Right renal pelvis (tissue), 4 donors: ENCODE measurements at places on chromosomes 2 and 18.

- DNase-seq: no peak
Observed at GRCh38 chr2:106863387-106863786, 22.6 kb downstream of the ST6GAL2 start.

DNA sequence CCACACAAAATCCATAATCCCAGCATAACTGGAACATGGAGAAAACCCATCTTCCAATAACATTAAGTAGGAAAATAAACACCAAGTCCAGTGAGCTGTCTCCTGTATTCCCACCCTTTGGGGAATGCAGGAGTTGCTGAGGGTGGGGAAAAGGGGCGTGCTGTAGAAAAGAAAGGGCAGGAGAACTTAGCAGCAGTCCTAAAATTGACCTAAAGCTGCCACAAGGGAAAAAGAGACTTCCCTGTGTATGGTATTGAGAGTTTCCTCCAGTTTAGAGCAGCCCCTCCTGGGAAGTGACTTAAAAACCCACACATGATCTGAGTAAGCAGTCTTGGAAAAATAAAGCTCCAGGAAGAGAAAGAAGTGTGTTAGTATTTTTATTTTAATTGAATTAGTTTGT lies 428.8 kb downstream of the THSD7B start:
- no peak for DNase-seq

DNA sequence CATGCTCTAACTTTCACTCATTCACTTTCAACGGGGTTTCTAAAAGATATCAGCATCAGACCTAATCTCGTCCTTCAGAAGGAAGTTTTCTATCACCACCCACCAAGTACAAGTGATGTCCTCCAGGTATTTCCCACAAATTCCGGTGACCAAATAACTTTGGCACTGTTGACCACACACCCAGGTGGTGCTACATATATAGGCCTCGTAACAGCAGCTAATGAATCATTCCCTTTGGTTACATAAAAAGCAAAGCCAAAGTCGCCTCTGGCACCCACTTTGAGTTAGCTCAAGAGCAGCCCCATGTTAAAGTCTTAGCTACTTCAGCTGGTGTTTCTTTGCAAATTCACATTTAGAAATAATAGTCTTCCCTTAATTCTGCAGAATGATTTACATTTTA lies 138.2 kb upstream of the OSR1 start:
- no peak for DNase-seq

- no peak for DNase-seq
Observed at GRCh38 chr2:198498516-198498915, 694.1 kb downstream of the PLCL1 start.

DNA sequence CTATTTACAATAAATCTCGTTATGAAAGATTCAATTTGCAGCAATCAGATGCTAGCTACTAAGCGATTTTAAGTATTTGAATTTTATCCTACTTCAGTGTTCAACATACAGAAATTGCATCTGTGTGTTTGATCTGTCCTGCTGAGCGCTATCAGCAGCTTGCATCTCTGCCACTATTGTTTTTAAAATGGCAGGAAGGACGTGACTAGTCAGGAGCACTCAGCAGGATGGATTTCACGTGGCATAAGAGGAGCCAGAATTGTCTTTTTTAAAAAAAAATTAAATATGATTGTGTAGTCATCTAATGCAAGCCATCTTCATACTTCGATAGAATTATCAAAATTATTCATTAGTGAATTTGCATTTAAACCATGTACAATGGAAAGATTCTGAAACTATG lies 2.8 kb upstream of the KLHL14 start:
- DNase-seq: no peak

GRCh38 chr2:118854507-118855345 lies 7.3 kb upstream of the EN1 start:
- DNase-seq: no peak

DNA sequence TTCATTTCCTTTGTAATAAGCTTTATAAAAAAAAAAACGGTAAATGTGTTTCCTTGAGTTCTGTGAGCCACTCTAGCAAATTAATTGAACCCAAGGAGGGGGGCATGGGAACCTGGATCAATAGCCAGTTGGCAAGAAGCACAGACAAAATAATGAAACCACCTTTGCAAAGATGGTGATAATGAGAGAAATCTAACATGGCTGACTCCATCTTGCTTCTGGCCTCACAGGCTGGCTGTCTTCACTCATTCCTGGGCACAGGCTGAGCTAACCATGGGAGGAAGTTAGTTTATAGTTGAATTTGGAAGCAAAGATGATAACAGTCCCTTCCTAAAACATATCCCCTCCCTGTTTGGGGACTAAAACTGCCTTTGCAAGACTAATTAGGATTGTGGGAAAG lies 95.1 kb downstream of the B3GNT2 start:
- DNase-seq: no peak

DNA sequence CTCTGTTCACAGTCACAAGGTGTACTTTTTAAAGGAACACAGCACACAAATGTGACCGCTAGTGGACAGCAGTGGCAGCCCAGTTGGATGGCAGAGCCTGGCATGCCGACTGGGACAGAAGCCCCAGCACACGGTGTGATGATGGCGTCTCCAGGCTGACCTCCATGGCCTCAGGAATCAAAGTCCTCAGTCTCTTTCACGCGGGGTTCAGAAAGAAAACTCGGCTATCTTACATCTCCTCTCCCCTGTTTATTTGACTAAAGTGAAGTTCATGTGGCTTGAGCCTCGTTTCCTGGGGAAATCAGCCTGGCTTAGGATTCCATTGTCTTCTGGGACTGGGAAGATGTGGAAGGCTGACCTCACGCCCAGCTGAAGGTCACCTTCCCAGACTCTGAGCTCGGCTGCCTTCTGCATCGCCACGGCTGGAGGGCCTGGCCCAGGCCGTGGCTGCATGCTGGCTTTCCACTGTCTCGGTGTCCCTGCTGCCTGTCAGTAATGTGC lies 56.1 kb downstream of the ASAP2 start:
- no peak for DNase-seq

DNA sequence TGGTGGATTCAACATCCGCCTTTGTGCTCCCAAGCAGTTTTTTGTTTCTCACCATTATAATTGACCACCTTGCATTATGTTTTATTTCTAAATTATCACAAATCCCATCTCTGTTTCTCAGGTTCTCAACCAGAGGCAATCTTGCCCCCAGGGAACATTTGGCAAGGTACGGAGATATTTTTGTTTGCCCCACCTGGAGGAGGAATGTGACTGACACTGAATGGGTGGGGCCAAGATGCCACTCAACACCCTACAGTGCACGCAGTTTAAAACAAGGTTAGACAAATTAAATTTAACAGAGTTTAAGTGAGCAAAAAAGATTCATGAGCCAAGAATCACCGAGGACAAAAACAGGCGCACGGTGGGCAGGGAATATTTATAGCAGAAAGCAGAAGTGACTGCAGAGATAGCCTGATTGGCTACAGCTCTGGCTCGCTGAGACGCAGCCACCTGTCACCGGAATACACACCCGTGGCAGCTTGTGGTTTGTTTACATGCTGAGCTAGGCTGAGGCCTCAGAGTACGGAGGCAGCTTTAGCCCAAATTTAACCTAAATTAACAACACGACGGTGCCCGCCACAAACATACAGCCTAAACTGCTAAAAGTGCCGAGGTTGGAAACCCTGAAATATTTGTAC lies 150.0 kb upstream of the ALKAL2 start:
- no peak for DNase-seq

DNA sequence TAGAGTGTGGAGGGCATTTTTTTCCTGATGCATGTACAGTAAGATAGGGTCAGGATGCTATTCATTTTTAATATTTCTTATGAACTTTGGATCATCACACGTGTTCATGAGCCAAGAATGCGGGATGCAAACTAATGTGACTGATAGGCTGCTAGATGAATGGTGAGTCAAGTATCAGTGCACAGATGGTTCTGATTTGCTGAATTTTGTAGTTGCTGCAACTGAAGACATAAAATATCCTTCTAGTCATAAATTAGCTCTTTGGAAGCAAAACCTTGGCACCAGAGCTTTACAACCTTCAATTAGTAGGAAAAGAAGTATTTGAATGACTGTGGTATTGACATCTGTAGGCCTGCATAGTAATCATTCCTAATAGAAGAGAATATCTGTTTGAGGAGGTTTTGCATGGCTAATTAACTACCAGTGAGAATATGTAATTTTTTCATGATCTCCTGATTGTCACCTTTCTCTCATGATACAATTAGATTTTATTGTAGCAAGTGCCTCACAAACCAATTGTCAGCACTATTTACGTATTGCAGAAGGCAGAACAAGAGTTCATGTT lies 94.0 kb downstream of the VRK2 start:
- DNase-seq: no peak

GRCh38 chr18:12597760-12598159 lies 60.1 kb downstream of the SPIRE1 start:
- no peak for DNase-seq

- DNase-seq: no peak
Observed at GRCh38 chr2:158513841-158514240, 57.1 kb downstream of the PKP4 start.

- DNase-seq: no peak
Observed at GRCh38 chr2:109087055-109087663, 41.8 kb upstream of the SH3RF3 start.

- no peak for DNase-seq
Observed at GRCh38 chr18:69839497-69839896, 108.2 kb downstream of the CD226 start.

GRCh38 chr18:48819276-48819675 lies 131.5 kb downstream of the SMAD7 start:
- DNase-seq: no peak

DNA sequence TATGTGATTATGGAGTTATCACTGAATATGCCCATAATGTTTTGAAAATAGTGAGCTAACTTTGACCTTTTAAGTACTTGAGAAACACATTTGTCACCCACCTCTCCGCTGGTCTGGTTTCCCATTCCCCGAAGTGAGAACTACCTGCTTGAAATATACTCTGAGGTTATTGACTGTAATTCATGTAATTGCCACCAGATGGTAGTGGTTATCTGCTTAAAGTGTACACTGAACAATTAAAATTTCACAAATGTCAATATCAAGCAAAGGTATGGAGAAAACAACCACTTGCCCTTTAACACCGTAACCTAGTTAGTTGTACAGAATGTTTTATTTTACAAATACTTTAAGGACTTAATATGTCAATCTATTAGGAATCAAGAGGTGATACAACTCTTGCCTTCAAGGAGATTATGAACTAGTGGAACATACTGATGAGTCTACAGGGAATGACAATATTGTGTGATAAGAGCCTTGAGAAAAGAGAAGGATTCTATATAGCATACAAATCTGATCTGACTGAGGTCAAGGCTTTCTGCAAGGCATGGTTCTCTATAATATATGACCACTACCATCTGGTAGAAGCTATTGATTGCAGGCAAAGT lies 316.8 kb upstream of the KCNH7 start:
- no peak for DNase-seq

DNA sequence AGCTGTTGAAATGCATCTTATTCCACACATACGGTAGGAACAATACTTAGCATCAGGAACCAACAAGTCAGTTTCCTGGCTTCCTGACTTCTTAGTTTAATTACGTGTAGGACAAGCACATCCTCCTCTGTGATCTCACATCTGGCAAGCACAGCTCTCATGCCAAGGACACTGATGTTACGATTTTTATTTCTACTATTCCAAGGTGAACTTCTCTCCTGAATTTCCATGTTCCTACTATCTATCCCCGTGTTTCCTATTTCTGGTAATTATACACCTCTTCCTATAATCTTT lies 374.0 kb downstream of the NCKAP5 start:
- no peak for DNase-seq

DNA sequence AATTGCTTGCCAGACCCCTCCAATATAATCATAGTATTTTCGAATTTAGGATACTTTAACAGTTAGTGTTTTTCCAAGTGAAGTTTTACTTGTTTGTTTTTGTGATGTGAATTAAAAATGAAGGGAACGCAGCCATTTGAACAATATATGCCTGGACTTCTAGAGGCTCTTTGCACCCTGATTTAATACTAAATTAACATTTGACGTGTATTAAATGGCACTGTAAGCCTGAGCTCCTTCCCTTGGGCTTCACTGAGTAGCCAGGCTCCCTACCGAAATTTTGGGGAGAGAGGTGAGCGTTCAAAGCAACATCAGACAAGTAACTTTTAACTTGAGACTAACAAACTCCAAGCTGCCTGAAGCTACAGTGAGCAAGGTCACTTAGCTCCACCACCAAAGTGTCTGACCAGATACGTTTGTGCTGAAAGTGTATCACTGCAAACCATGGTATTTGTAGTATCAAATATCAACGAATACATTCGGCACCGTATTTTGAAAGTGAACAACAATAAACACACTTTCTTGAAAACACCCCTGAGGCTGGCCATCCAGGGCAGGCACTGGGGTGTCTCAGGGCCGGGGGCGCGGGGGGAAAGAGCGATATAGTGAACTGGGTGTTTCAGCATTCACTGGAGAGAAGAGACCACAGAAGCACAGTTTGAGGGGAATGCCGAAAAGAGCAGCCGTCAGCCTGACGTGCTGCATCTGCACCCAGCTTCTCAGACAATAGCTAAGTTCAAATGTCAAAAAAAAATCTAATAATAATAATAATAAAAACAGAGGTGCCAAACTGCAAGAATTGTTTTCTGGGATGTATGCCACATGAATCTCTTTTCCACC lies 7.7 kb upstream of the POU3F3 start:
- DNase-seq: no peak

DNA sequence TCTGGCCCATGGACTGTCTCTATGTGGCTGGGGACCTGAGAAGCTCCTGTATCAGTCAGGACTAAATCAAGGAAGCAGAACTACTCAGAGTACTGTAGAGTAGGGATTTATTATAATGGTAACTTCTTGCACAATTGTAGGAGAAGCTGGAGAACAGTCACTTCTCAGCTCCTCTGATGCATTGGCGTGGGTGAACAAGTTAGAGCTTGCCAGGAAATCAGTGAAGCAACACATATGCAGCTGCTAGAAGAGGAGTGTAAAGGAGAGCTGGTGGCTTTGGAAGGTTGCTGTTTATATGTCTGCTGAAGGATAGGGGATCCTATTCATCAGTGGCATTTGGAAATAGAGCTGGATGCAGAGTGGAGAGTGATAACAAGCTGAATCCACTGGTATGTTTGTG lies 215.5 kb upstream of the CWC22 start:
- DNase-seq: no peak

- DNase-seq: no peak
Observed at GRCh38 chr2:18132697-18133096, 254.2 kb downstream of the KCNS3 start.

- DNase-seq: no peak
Observed at GRCh38 chr2:165902934-165903333, 50.6 kb downstream of the TTC21B start.

GRCh38 chr2:233265899-233266431 lies 14.5 kb downstream of the ATG16L1 start:
- DNase-seq: no peak

GRCh38 chr2:15899751-15900493 lies 40.4 kb upstream of the MYCN start:
- DNase-seq: no peak

DNA sequence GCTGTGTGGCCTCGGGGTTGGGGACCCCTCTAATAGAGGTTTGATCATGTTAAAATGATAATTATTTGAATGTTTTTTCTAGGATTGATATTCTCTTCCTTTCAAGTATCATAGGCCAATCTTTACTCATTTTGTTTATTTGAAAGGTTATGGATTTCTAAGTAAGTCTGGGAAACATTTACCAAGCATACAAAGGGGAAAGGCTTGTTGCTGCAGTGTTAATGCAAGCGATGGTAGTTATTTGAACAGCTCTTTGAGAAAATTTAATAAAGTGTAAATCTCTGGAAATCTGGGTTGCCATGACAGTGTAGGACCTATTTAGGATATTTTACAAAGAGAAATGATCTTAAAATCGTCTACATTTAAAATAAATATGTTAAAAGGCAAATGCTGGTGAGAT lies 56.1 kb downstream of the SPTBN1 start:
- DNase-seq: no peak

GRCh38 chr18:37238282-37239108 lies 327.1 kb downstream of the CELF4 start:
- no peak for DNase-seq

- DNase-seq: no peak
Observed at GRCh38 chr2:41498781-41499180, 549.0 kb upstream of the PKDCC start.
